ENCODE measurements at places on chromosomes 11 and 22. TPM values are rescaled to one million over a fixed set of nuclear protein-coding genes. Genes with fewer than 3 reads are reported as not detected.

DNA sequence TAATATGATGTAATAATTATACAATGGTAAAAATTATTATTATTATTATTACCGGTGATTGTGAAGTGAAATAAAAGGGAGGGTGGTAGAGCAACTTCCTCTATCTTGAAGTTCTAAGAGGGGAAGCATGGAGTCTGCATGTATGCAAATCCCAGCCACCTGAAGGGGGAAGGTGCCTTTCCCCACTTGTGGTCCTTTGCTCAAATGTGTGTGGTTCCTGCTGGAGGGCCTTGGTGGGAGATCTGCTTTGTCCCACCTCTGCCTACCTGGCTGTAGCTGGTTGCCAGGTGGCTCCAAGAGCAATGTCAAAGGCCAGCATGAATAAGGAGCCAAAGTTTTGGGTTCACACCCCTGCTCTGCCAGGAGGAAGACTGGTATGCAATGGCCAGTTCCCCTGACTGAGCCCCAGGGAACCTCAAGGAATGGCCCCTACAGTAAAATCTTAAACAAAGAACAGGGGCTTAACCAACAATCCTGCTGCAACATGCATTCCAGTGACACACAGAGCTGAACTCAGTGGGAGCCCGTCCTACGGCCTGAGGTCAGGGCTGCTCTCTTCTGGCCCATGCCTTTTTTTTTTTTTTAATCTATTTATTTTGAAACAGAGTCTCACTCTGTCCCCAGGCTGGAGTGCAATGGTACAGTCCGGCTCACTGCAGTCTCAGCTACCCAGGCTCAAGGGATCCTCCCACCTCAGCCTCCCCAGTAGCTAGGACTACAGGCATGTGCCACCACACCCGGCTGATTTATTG is 8.5 kb downstream of the TMEM132A start:
- no peak overlapping the region for H3K4me3 ChIP-seq
- H3K4me1 ChIP-seq = no peaks in the 10 kb centered on the region
- H3K36me3 ChIP-seq = no peaks in the 10 kb centered on the region
- H3K27ac ChIP-seq = no peak overlapping the region
- peaks cover 1% of the 10 kb centered on the region for H3K27me3 ChIP-seq

GRCh38 chr22:35540595-35541253 is at the start of gene RASD2:
Gene RASD2 (plus strand): TSS chr22:35540831. CDS start chr22:35546810, 5,979 bp downstream.
- DNase-seq = no peak
- no peaks in the 10 kb centered on the region for H3K36me3 ChIP-seq
- peak within 1 kb of the TSS; percentile 81 for H3K4me3 ChIP-seq
- peaks cover 12% of the 10 kb centered on the region for H3K27me3 ChIP-seq
- H3K4me1 ChIP-seq = peaks cover 22% of the 10 kb centered on the region
- H3K27ac ChIP-seq = no peak within 1 kb of the TSS

GRCh38 chr22:27108425-27109114 is 451.2 kb downstream of the MIAT start:
- no peaks in the 10 kb centered on the region for H3K36me3 ChIP-seq
- H3K27me3 ChIP-seq = peaks cover 5% of the 10 kb centered on the region
- DNase-seq = no peak

GRCh38 chr11:3367221-3367620 is 11.7 kb downstream of the ZNF195 start:
- H3K4me1 ChIP-seq = peaks cover 25% of the 10 kb centered on the region
- H3K36me3 ChIP-seq = peaks cover 83% of the 10 kb centered on the region
- no peak overlapping the region for H3K27ac ChIP-seq

GRCh38 chr11:128467610-128468041 is 119.7 kb downstream of the ETS1 start:
- H3K27ac ChIP-seq = peak overlapping the region; percentile 98
- H3K4me1 ChIP-seq = peaks cover 100% of the 10 kb centered on the region
- peaks cover 7% of the 10 kb centered on the region for H3K27me3 ChIP-seq
- no peak for DNase-seq

DNA sequence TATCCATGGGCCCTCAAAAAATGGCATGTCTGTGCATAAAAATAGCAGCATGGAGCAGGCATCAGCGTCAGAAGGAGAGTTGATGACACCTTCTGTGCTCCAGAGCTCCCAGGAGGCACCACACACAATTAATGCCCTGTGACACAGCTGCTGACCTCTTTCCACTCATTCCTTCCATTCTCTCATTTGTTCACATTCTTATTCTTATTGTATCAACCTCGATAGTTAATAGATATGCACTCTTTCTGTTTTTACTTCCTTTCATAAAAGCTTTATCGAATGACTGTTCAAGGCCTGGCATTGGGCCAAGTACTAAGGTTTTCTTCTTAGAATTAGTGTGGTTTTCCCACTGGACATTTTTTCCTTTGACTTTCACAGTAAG is 266.0 kb upstream of the MTNR1B start:
- no peaks in the 10 kb centered on the region for H3K36me3 ChIP-seq
- H3K27ac ChIP-seq = no peak overlapping the region
- peaks cover 1% of the 10 kb centered on the region for H3K27me3 ChIP-seq
- no peak for DNase-seq
- no peak overlapping the region for H3K4me3 ChIP-seq

GRCh38 chr11:88813233-88813915 is 252.4 kb downstream of the GRM5 start:
- no peaks in the 10 kb centered on the region for H3K27me3 ChIP-seq
- DNase-seq = no peak
- no peak overlapping the region for H3K27ac ChIP-seq
- H3K36me3 ChIP-seq = no peaks in the 10 kb centered on the region
- H3K4me3 ChIP-seq = no peak overlapping the region

DNA sequence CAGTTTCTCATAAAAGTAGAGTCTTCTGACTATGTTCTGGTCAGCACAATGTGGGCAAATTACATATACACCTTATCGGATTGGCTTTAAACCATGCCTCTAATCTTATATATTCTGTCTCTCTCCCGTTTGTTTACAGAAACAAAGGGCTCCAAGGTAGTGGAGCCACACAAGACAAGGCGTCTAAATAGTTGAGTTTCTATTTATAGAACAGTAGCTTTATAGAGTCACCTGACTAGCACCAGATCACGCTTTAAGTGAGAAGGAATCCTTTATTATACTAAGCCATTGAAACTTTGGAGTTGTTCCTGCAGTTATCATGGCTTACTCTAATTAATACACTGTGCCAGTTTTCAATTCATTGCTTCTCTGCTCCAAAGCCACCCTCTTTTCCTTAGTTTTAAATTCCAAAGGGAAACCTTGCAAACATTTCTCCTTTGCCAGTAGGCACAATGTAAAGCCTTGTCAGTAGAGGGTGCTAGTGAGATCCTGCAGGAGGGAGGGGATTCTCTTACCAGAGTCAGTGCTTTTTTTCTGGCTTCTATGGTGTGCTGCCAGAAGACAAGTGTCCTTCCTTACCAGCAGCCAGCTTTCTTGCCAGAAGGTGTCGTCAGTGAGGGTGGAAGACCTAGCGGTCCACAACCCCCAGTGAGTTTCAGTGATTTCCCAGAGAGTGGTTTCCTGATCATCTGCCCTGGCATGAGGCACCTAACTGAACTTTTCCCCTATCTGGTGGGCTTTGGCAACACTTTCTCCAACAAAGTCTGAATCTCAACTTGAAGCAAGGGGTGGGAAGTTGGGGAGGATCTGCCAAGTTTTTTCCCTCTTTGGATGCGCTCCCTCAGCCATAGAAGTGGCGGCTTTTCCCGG is 71.7 kb downstream of the RAB38 start:
- H3K4me3 ChIP-seq = no peak overlapping the region
- DNase-seq = peak; percentile 32
- H3K4me1 ChIP-seq = no peaks in the 10 kb centered on the region
- H3K27ac ChIP-seq = no peak overlapping the region

DNA sequence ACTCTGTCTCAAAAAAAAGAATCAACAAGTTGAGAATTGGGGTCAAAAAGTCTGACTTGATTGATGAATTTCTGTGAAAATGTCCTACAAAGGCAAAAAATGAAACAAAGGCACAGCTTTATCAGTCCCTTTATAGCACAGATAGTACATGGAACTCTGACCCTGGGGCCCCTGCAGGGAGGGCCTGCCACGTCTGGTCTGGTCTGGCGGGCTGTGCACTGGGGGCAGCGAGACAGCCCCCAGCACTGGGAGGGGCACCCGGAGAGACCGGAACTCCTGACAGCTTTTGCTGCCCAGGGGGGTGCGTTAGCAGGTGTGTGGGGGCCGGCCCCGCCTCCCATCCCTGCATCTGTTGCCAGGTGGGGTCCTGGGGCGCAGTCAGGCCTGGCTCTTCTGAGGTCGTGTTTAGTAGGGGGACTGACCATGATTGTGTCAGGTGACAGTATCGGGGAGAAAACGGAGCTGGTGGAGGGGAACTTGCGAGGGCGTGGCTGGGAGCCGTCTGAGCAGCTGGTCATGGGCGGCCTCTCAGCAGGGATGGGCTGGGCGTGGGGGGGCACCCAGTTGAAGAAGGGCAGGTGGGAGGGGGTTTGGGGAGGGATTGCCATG is 51.7 kb downstream of the GRAMD4 start:
- no peak overlapping the region for H3K4me3 ChIP-seq
- H3K27ac ChIP-seq = no peak overlapping the region
- no peak for DNase-seq

DNA sequence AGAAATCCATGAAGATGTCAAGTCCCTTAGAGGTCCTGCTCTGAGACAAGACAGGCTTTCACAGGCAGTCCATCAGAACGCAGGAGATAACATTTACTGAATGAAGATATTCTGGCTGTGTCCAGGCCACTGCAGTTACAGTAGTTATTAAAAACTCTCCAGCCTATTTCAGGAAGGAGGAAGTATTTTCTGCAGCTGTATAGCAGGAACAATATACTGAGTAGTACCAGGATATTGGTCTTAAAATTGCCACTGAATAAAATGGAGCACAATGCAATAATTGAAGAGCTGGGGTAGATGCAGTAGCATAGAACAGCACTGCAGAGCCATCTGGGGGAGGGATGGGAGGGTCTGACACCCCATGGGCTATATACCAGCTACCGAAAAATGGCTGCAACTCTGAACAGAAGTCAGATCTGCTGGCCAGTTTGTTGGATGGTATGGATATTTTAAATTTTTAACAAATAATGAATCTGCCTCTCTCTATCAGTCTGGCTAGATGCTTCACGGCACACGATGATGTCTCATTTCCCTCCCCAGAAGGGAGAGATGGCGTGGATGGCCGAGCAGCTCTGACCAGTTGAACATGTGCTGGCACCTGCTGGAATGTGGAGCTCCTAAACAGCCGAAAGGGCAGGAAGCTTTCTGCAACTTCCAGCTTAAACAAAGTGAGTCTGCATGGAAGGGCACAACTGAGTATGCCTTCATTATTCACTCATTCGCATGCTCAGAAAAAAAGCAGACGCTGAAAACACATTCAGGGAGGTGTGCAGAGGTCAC is 342.1 kb upstream of the SYN3 start:
- no peak for DNase-seq
- H3K4me1 ChIP-seq = no peaks in the 10 kb centered on the region
- H3K27me3 ChIP-seq = no peaks in the 10 kb centered on the region
- H3K36me3 ChIP-seq = no peaks in the 10 kb centered on the region

DNA sequence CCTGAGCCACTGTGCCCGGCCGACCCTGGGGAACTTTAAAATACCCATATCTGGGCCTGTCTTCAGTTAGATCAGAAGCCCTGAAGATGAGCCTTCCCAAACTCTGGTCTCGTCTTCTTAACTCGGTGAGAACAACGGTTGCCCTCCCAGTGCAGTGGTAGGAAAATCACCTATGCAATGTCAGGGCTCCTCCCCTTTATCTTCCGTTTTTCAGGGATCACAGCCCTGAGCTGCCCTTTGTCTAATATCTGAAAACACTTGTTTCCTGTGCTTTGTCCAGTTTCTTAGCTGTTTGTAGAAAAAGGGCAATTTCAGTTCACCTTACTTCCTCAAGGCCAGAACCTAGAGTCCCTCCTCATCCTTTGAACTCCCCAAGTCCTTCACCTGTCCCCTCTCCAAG is 9.4 kb downstream of the DRAP1 start:
- H3K4me1 ChIP-seq = peaks cover 35% of the 10 kb centered on the region
- H3K27ac ChIP-seq = peak overlapping the region; percentile 94
- H3K4me3 ChIP-seq = peak overlapping the region; percentile 84
- no peaks in the 10 kb centered on the region for H3K36me3 ChIP-seq

GRCh38 chr11:108766596-108767173 is 101.8 kb downstream of the DDX10 start:
- no peak overlapping the region for H3K4me3 ChIP-seq
- DNase-seq = no peak
- peaks cover 4% of the 10 kb centered on the region for H3K36me3 ChIP-seq
- H3K27me3 ChIP-seq = peaks cover 3% of the 10 kb centered on the region
- no peak overlapping the region for H3K27ac ChIP-seq
- peaks cover 5% of the 10 kb centered on the region for H3K4me1 ChIP-seq

- no peak for DNase-seq
- H3K36me3 ChIP-seq = no peaks in the 10 kb centered on the region
- H3K27ac ChIP-seq = no peak overlapping the region
- H3K27me3 ChIP-seq = no peaks in the 10 kb centered on the region
- no peaks in the 10 kb centered on the region for H3K4me1 ChIP-seq
Observed at GRCh38 chr11:35289821-35290220, 129.5 kb downstream of the SLC1A2 start.

DNA sequence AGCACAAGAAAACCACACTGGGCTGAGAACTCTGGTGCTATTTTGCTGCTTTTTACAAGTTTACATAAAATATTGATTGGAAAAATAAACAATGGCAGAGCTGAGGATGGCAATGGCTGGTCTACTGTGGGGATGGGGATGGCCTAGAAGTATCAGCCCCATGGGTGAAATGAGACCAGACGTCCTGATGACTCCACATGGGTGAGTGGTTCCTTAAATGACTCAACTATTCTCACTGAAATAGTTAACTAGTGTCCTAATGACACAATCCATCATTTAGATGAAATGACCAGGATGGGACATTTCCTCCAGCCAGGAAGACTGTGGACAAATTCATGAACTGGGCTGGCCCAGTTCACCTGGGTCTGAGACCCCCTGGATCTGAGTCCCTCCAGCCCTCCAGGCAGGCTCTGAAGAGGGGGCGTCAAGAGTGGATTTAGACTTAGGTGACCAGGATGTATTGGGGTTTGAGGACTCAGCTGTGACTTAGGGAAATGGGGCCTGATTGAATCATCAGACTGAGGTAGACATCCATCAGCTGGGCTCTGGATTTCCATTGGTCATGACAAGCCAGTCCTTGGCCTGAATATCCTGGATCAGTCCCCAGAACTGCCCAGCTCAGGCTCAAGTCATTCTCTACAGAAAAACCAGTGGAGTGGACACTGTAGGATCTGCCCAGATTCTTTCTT is 98.2 kb upstream of the IGLL5 start:
- H3K27me3 ChIP-seq = peaks cover 4% of the 10 kb centered on the region
- H3K36me3 ChIP-seq = no peaks in the 10 kb centered on the region
- DNase-seq = no peak
- peak overlapping the region; percentile 96 for H3K27ac ChIP-seq

The SERPIND1 gene
- not detected for polyA plus RNA-seq

The ANO3 gene
- not detected for polyA plus RNA-seq

The SYCE3 gene
- not detected for polyA plus RNA-seq

Data from immature natural killer cell (primary cell).